ENCODE measurements at places on chromosomes 3 and 15.

DNA sequence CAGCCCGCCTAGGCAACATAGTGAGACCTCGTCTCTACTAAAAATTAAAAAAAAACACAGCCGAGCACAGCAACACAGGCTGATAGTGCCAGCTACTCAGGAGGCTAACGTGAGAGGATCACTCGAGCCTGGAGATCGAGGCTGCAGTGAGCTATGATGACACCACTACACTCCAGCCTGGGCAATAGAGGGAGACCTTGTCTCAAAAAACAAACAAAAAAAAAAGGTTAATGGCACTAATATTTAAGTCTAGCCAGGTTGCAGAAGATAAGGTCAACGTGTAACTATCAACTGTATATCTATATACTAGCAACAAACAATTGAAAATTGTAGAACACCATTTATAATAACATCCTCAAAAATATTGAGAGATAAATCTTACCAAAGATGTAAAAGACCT is 75.1 kb downstream of the MYO9A start:
- DNase-seq, result no peak

DNA sequence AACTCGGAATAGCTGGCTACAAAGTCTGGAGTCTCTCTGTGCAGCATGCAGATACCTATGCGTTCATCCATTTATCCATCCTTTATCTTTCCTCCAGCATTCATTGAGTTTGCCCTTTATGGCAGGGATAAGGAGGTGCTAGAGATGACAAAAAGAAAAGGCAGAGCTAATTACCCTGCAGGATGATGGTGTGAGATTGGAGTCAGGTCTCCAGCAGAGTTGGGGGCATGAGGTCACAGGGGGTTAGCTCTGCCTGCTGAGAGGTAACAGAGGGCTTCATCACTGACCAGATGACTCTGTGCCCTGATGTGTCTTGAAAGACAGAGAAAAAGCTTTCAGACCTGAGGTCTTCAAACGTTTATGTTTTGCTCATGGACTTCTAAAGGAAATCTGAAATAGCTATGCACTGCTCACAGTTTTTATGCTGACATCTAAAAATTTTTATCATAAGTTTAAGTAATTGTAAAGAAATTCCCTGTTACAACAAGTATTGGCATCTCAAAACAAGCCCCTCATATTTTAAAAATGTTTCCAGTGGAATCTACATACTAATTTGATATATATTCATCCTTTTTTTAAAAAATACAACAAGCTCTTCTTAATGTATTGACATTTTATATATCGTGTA is 132.3 kb upstream of the ANKRD28 start:
- no peak for DNase-seq

DNA sequence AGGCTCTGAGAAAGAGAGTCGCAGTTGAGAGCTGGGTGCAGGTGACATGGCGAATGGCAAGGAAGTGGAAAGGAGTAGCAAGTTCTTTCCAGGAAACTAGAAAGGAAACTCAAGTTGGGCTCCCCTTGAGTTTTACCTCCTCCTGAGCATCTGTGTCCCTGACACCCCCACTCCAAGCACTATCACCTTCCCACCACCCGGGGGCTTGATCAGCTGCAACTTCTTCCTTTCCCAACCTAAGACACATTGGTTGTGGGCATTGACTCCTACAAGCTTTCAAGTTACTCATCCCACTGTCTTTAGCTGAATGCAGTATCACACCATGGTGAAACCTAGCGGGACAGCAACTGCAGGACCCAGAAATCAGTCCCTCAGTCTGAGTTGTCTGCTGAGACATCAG is 256.6 kb upstream of the NR2F2 start:
- DNase-seq, result no peak

- no peak for DNase-seq
Measured at GRCh38 chr3:135809021-135809634, 156.4 kb upstream of the PPP2R3A start.

DNA sequence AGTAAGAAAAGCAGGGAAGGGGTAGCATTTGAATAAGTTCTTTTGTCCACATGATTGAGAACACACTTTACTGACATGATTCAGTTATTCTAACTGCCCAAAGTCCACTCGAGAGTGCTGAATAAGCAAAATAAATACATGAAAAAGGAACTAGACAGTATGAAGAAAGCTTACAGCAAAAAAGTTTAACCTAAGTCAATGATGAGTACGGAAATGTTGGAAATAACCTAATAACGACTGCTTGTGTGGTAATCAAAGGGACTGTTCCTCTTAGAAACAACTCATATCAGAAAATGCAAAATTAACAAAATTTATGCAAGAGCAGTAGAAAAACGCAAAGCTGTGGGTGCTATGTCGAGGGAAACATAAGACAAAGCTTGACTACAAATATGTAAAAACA is 36.6 kb downstream of the DMXL2 start:
- no peak for DNase-seq

DNA sequence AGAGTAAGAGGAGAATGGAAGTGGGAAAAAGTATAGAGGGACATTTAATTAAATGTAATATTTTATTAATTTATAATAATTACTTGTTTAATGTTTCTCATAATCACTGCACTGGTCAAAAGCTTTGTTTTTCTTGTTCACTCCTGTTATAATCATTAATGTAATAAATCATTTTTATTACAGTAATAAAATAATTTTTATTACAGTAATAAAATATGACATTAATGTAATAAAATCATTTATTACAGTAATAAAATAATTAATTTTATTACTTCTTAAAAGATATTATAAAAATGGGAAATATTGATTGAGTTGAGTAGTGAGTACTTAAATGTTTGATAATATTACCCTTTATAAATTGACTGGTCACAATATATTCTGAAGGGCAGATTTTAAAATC is 181.1 kb upstream of the SOX2 start:
- DNase-seq, result no peak

DNA sequence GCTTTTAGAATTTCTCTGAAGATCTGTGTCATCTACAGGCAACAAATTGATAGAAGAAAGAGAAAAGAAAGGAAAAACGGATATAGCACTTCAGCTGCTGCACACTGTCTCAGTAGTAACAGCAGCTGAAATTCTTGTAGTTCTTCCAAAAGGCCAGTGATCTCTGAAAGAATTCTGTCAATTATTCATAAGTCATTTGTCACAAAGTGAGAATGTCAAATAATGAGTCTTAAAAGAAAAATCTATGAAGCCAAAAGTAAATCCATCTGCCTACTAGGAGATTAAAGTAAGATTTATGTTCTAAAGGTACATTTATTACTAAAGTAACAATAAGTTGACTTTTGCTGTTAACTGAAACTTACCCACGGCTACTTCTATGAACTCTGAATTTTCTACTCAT is 24.6 kb downstream of the IFT80 start:
- no peak for DNase-seq

GRCh38 chr3:162992741-162993140 is 1496.1 kb downstream of the OTOL1 start:
- DNase-seq, result no peak

GRCh38 chr3:104388619-104389018 is 978.1 kb upstream of the ALCAM start:
- DNase-seq, result no peak

- DNase-seq, result no peak
Measured at GRCh38 chr3:81871358-81872155, 110.1 kb upstream of the GBE1 start.

GRCh38 chr3:72265256-72266015 is 480.5 kb upstream of the PROK2 start:
- DNase-seq, result no peak

DNA sequence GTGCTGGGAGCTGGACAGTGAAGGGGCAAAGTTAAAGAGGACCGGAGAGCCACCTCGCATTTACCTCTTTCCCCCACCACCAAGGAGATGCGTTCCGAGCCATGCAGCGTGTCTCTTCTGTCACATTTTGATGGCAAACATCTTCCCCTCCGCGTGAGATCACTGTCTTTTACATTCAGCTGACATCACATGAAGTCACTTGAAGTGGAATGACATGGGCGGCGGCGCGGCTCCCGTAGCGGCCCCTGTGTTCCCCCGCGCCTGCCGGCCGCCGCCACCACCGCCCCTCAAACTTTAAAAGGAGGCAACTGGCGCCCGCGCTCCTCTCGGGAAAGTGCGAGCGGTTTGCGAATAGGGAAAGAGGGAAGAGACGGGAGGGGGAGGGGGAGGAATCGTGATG is at the start of gene FEZF2:
FEZF2 (minus strand) TSS at position 336 of the 400 bp plus-strand sequence. CDS start 682 bp downstream, outside the sequence.
- DNase-seq, result no peak

DNA sequence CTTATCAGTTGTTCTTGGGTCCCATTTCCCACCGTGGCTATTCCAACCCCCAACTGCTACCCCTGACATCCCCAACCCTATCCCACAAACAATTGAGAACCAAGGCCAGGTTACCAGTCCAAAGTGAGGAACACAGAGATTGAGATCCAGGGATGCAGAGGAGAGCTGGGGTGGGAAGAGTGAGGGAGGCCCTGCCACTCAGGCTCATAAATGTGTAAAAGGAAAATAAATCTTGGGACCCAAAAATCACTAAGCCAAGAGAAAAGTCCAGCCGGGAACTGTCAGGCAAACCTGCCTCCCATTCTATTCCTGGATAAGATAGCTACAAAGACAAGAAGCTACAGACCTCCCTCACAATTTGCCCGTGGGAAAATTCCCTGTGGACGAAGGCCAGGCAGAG is 101.1 kb upstream of the DLG1 start:
- DNase-seq, result no peak

DNA sequence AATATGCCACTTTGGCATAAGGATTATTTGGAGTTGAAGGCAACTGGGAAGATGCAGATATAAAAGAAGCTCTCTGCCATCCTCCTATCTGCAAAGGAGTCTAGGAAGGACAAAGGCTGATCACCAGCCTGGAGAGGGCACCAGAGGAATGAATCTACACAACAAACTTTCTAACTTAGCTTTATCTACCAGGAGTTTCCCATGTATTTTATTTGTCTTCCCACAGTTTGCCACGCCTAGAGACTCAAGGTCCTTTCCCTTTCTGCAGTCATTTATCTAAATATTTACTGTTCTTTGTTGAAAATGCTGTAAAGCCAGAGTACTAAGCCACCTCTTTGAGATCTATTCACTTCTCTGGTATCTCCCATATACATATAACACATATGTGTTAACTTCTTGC is 32.2 kb downstream of the GPR176 start:
- peak; percentile 46 for DNase-seq

- no peak for DNase-seq
Measured at GRCh38 chr3:106819440-106819839, 557.8 kb upstream of the CCDC54 start.

- DNase-seq, result no peak
Measured at GRCh38 chr3:119322021-119322834, 28.0 kb downstream of the ARHGAP31 start.

GRCh38 chr3:44988073-44988472 is 12.0 kb downstream of the EXOSC7 start:
- no peak for DNase-seq

DNA sequence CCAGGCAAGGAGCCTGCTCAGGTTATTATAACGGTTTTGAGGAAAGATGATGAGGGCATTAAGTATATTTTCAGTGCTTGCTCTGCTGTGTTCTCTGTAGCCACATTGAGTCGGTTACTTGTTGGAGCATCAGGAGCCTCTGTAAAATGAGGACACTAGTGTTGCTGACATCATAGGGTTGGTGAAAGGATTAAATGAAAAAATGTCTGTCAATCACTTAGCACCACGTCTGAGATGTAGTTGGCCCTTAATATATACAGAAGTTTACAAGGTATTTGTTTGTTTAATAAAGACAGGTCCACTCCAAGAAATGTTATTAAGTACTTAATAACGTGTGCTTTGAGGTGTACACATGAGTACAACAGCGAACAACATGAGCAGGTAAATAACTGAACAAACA is 735 bp upstream of the SLC25A26 start:
- DNase-seq, result no peak

GRCh38 chr3:133301194-133301593 is 98.7 kb upstream of the BFSP2 start:
- no peak for DNase-seq

GRCh38 chr3:29972320-29972993 is 633.9 kb upstream of the TGFBR2 start:
- DNase-seq, result no peak

- DNase-seq, result no peak
Measured at GRCh38 chr3:16723978-16724377, 118.8 kb upstream of the DAZL start.

DNA sequence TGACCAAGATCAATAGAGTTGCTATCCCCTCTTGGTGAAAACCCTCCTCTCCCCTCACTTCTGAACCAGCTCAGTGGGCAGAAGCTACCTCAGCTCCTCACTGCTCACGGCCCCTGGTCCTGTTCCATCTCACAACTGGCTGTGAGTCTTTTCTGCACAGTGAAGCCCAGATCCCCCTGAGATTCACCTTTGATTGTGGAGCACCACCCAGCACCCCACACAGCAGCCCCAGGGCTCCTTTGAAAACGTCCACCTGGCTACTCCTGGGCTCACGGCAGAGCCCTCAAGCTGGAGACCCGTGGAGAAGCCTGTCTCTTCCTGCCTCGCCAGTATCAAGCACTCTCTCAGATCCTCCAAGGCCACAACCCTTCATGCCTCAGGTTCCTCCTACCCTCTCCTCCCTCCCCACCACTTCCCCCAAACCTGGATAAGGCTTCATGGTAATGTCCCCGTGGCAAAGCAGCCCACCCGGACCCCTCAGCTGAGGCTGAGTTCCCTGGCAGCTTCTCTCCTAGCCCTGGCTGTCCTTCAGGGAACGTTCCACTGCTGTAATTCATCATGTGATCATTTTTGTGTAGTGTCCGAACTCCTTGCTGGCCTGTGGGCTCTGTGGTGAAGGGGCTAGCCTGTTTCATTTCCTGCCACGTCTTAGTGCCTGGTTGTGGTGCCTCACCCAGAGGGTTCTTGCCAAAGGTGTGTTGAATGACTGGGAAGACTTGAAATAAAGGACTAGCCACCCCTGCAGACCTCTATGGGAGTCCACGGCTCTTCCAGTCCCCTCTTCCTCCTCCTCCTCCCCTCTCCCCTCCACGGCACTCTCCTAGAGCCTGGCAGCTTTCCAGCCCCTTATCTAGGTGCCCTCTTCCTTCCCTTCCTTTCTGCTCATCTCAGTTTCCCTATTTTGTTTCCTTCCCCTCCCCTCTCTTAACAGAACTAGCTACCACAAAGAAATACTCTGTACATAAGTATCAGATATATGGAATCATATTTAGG is 44.5 kb downstream of the KY start:
- DNase-seq, result no peak

DNA sequence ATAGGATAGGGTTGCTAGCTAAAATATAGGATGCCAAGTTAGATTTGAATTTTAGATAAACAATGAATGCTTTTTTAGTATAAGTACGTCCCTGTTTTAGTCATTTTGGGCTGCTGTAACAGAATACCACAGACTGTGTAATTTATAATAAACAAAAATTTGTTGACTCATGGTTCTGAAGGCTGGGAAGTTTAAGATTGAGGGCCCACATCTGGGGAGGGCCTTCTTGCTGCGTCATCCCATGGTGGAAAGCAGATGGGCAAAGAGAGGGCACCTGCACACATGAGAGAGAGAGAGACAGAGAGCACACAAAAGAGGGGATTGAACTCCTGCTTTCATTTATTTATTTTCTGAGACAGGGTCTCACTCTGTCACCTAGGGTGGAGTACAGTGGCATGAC is 246.5 kb downstream of the EPHB1 start:
- no peak for DNase-seq

GRCh38 chr15:35186346-35186745 is 101.3 kb upstream of the NANOGP8 start:
- no peak for DNase-seq
